Smooth muscle cell of the pulmonary artery (primary cell): ENCODE measurements at places on chromosomes 12 and 14. TPM values are rescaled to one million over a fixed set of nuclear protein-coding genes. Genes with fewer than 3 reads are reported as not detected.

IL22 gene
- total RNA-seq = not detected in 2 replicates

OTOGL gene
- total RNA-seq = 0.07 and 0.39 TPM in 2 replicates

IFNG gene
- not detected in 2 replicates for total RNA-seq

RHOF gene
- 2.2 and 3.9 TPM in 2 replicates for total RNA-seq

CEBPE gene
- total RNA-seq = not detected in 2 replicates

ARMH4 gene
- total RNA-seq = 9.1 and 9.6 TPM in 2 replicates

ASB8 gene
- total RNA-seq = 12.4 and 18.4 TPM in 2 replicates

DHRS2 gene
- total RNA-seq = not detected in 2 replicates

WNT1 gene
- total RNA-seq = not detected in 2 replicates

TBX5 gene
- total RNA-seq = 1.9 and 2.0 TPM in 2 replicates

PRH2 gene
- not detected in 2 replicates for total RNA-seq
